Kidney epithelial cell (primary cell): ENCODE measurements at places on chromosomes 11 and 22.

DNA sequence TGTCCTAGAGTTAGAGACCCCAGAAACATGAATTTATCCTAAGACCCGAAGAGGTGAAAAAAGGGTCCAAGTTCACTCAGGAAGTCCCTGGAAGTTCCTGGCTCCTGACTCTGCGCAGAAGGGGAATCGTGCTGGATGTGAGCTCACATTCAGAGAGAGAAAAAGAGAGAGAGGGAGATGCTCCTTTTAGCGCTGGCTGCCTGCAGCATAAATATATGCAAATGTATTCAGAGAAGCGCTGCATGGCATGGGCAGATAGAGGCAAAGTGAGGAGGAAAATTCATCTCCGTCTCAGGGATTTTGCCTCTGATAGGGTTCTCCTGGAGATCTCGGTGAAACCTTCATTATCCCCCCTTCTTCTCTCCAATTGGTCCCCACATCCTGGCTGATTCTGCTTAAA, 517.2 kb downstream of the MN1 start:
- no peak for DNase-seq

DNA sequence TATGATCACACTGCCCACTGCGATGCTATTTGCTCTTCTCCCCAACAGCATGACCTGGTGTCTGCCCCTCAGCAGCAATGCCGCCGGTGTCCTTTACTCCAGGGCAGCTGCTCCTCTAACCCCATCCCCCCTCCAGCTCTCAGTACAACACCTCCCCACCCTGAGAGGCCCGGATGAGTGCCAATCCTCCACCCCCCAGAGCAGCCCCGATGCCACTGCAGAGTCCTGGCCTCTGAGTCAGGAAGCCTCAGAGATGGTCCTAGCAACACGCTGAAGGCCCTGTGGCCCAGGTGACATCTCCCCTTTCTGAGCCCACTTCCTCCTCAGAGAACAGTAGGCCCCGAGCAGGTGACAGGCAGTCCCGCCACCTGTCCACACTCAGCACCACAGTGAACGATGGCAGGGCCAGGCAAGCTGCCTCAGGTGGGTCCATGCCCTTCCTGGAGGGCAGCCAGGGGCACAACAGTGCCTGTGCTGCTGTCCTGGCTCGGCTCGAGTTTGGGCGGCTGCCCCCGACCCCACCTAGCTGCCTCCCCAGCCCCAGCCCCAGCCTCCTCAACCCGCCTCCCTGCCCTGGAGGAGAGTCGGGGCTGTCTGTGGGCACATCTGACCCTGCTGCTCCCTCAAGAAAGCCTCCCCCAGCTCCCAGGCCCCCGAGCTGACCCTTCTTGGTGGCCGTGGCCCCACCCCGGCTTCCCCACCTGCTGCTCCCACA, 3.9 kb upstream of the NDUFS8 start:
- no peak for DNase-seq

DNA sequence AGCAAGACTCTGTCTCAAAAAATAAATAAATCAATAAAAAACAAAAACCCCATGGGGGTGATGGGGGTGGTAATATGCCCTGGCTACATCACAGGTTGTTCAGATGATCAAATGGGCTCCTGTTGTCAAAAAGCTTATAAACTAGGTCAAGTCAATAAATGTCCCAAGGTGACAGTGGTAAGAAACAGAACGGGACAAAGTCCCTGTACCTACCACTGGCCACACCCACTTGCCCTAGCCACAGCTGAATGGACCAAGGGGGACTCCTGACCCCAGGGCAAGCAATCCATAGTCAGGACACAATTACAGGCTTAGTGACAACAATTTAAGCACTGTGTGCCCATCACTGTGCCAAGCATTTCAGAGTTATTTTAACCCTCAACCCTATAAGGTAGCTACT, 6.0 kb downstream of the NAGA start:
- DNase-seq: no peak

DNA sequence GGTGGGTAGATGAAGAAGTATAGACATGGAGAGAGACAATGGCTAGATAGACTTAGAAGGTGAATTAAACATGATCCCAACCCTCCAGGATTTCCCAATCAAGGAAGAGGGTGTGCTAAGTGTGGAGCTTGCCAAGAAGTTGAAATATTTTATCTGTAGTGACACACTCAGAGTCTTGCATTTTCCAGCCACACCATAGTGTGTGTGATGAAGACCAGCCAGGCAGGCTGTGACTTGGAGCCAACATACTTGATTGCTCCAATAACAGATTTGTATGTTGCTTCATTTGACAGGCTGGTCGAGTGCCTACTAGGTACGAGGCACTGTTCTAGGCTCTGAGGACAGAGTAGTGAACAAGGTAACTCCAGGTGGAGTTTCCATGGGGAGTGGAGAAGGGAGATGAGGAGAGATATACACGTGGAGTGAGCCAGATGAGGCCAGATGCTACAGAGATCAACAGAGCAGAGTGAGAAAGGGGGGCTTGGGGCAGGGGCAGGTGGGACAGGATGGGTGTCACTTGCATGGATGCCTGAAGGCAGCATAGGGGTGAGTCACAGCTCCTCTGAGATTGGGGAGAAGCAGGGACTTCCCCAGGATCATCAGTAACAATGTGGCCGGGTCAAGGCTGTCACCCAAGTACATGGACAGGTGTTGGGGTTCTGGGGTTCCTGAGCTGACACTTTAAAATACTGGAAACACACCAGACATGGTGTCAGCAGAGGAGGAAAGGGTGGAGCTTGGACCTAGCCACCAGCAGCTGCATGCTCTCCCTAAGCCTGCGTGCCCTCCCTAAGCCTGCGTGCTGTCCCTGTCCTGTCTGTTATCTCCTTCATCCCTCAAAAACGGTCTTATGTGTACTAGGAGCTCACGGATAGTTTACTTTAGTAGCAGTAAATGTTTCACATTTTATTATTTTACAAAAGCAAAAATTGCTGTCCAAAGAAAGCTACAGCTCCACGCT, 23.6 kb downstream of the PDGFB start:
- DNase-seq: no peak

DNA sequence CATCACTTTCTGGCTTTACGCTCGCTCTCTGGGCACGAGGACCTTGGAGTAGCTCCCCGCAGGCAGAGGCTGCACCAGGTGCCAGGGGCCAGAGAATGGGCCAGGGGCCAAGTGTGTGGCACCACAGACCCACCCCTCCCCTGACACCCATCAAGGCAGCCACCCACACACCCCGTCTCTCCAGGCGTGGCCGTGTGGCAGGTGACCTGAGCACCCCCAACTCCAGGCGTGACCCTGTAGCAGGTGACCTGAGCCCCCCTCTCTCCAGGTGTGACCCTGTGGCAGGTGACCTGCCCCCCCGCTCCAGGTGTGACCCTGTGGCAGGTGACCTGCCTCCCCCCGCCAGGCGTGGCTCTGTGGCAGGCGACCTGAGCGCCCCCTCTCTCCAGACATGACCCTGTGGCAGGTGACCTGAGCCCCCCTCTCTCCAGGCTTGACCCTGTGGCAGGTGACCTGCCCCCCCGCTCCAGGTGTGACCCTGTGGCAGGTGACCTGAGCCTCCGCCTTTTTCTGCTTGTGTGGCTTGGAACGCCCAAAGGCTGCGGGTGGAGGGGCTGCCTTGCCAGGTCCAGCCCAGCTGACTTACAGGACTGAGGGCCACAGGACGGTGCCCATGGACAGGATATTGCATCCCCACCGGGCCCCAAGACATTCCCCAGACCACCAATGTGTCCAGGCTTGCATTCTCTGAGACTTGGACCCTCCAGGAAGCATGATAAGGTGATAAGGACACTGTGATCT, 667.2 kb downstream of the BRD1 start:
- DNase-seq: no peak

DNA sequence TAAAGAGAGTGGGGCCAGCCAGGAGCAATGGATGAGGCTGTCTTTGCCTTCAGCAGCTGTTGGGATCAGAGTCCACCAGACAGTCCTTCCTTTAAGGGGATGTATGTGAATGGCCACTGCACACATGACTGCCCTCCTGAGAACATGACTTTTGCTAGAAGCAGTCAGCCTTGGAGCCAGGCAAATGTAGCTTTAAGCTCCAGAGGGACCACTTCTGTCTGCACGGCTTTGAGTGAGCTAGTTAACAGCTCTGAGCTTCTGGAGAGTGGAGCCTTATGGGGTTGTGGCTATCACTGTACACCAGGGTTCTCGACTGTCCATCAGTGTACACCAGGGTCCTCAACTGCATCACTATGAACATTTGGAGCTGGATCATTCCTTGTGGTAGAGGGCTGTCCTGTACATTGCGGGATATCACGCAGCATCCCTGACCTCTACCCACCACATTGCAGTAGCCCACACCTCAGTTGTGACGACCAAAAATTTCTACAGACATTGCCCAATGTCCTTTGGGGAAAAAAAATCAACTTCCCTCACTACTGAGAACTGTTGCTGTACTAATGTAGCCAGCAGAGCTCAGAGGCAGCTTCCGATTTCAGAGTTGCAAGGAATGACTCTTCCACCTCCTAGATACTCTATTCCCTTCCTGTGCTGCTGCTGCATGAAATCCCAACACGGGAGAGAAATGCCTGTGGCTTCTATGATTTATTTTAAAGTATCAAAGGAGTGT, 169.4 kb downstream of the MYO18B start:
- no peak for DNase-seq

DNA sequence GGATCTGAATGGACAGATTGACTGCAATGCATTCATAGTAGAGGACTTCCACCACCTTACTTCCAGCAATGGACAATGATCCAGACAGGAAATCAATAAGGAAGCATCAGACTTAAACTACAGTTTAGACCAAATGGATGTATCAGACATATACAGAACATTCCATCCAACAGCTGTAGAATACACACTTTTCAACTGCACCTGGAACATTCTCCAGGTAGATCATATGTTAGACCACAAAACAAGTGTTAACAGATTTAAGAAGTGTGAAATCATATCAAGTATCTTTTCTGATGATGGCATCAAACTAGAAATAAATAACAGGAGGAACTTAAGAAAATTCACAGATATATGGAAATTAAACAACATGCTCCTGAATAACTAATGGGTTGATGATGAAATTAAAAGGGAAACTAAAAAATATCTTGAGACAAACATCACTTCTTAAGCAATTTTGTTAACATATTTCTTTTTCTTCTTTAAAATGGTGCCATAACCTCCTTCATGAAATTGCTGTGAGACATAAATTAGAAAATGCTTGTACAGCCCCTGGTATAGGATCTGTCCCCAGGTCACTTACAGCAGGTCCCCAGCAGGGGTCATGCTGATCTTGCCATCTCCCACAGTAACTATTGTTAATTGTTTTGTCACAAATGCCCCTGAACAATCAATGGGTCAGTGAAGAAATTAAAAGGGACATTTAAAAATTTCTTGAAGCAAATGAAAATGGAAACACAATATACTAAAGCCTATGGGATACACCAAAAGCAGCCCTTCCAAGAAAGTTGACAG, 100.0 kb upstream of the OR4B1 start:
- no peak for DNase-seq

GRCh38 chr11:125072218-125072960, 9.3 kb downstream of the SLC37A2 start:
- DNase-seq: no peak

DNA sequence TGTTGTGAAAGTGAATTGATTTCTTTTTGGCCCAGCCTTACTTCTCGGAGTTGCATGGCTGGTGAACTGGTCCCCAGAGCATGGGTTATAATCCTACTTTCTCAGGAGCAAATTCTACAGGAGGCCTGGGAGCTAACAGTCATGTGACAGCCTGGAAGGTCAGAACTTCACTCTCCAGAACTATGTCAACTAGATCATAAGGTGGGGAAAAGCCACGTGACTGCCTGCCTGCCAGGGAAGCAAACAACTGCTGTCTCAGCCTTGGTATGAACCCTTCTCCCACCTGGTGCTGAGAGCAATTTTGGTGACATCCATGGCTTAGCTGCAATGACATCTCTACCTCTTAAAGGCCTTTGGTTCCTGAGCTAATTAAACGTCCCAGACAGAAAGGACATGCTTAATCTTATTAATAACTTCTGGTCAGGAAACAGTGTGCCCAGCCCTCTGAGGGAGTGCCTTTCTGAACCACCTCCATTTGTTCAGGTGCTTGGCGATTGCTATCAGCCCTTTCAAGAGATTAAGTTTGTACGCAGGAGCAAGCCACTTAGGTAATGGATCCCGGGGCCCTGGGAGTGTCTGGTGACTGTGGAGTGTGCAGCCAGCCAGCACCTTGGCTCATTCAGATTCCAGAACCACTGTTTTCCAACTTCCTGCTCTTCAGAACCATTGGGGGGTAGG, 1.4 kb upstream of the CREB3L1 start:
- no peak for DNase-seq

DNA sequence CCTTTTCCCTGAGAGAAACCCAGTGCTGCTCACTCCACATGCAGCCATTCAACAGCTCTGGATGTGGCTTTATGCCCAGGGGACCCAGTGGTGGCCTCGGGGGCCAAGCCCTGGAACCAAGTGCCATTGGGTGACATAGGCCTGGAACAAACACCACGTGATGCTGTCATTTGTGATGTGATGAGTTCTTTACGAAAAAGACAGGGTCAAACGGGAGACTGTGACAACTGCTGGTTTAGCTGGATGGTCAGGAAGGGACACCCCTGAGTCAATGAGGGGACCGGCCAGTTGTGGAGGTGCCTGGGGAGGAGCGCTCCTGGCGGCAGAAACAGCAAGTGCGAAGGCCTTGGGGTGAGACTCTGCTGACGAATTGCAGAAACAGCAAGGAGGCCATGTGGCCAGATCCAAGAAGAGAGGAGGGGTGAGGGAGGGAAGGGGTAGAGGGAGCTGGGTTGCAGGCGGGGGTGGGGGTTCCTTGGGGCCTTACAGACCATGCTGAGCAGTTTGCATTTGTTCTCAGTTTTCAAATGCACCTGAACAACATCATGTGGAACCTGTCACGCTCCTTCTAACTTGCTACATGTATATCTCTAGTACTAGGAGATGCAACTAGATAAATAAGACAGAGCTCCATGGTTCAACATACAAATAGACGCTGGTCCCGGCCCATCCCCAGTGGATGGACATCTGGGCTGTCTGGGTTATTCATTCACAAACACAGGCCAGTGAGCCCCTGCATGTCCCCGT, 56.1 kb downstream of the IGLL5 start:
- no peak for DNase-seq

- no peak for DNase-seq
Observed at GRCh38 chr11:134749040-134749839, 337.2 kb upstream of the B3GAT1 start.

DNA sequence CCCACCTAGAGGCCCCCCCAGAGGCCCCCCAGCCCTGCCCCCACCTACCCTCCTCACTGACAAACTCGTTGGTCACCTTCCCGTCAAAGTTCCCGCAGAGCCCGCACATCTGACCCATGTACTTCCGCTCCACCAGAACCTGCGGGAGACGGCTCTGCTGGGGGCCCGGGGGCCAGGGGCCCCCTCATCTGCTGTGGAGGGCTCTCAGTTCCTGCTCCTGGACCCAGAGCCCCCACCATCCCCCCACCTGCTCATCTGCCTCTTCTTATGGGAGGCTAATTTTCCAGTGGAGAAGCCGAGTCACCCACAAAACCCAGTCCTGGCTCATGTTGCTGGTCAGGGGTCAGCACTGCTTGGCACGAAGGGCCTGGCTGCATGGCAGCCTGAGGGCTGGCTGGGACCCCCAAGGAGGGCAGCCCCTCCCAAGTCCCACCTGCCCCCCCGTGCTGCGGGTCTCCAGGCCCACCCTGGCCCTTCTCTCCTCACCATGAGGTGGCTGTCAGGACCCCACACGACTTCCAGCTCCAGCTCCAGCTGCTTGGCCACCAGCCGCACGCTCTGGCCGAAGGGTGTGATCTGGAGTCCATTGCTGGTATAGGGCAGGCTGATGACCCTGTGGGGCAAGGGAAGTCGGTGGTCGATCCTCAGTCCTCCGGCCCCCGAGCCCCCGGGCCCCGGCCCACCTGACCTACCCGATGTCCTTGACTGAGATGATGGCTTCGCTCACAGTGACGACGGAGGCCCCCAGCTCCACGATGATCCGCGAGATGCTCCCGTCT, 5.2 kb downstream of the MUC6 start:
- no peak for DNase-seq

GRCh38 chr22:23718371-23719165, 27.8 kb downstream of the RGL4 start:
- DNase-seq: no peak
